CD8-positive, alpha-beta T cell (primary cell): ENCODE measurements at places on chromosomes 4 and X.

GRCh38 chr4:121788896-121789295, 12.2 kb upstream of the EXOSC9 start:
- DNase-seq, result no peak

DNA sequence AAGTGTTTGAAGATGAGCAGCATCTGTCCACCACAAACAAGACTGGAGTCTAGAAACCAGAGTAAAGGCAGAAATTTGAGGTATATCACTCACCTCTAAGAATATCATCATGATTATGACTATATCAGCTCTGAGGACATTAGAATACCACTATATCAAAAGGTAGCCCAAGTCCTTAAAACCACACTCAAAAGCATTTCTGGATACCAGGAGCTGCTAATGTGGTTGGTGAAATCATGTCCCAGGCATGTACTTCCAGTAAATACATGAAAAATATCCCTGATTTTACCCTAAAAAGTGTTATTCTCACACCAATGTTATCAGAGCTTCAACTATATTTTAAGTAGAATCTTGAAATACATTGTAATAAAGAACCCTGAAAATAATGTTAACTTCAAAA, 136.3 kb upstream of the SMAD1 start:
- DNase-seq, result no peak

DNA sequence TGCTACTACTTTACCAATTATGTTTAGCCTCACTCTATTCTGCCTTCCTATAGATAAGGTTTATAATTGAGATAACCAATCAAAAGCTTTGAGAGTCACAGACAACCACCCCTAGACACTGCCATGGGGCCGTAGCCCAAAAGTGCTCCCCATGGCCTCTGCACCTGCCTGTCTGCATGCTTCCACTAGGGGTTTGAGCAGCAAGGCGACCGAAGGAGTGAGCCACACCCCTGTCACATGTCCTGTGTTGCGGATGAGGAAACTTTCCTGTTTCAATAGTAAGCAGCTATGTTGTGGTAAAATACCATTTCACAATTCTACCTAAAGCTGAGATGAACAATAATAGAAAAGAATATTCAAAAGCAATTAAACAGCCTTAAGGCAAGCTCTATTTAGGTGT, 856.0 kb upstream of the FRG1 start:
- DNase-seq, result no peak

GRCh38 chrX:2188330-2188792, 312.4 kb downstream of the DHRSX start:
- DNase-seq, result no peak

DNA sequence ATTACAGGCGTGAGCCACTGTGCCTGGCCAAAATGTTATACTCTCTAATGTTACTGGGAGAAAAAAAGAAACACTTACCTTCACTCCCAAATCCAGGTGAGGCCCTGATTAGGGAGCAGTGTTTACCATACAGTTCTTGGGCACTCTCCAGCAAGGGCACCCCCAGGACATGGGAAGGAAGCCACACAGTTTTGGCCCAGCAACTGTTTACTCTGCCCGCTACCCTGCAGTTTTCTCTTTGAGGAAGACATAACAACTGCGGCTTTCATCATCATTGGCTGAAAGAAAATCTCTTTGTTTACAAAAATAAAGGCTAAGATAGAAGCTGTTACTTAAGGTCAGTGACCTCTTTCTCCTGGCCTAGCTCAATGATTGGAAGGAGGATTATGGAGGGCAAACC, 145.5 kb upstream of the DUSP21 start:
- no peak for DNase-seq

DNA sequence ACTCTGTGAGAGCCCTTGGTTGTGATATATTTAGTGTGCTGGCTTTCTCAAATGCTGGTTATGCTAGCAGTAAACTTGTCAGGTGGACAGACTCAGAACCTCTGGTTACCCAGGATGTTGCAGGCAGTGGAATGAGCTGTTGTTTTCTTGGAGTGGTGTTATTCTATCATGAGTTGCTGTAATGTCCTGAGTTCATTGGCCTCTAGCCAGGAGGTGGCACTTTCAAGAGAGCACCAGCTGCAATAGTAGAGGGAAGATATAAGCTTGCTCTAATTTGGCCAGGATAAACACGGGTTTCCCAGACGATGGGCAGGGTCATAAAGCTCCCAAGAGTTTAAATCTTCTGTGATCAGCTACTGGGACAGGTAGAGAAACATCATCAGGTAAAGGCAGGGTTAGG, 95.0 kb upstream of the UBQLN2 start:
- no peak for DNase-seq

DNA sequence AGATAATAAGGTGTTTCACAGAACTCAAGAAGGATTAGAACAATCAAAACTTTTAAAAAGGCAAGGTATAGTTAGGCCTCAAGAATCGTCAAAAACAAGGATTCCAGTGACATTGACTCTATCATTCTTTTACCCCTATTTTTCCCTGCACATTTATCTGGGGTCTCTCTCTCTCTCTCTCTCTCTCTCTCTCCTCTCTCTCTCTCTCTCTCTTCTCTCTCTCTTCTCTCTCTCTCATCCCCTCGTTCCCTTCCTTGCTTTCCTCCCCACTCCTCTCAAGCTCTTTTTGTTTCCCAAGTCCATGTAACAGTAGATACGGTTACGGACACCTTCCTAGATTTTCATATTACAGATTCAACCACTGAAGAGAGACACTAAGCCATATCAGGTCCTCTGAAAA, 3.2 kb upstream of the TMLHE start:
- DNase-seq, result no peak

- no peak for DNase-seq
Observed at GRCh38 chr4:83251447-83251830, 33.2 kb downstream of the COQ2 start.

GRCh38 chrX:134013092-134013497, 27.7 kb upstream of the GPC3 start:
- DNase-seq, result no peak

GRCh38 chrX:114619874-114620273, 36.0 kb downstream of the HTR2C start:
- DNase-seq, result no peak

- no peak for DNase-seq
Observed at GRCh38 chrX:119648421-119648775, 42.2 kb upstream of the NKRF start.

DNA sequence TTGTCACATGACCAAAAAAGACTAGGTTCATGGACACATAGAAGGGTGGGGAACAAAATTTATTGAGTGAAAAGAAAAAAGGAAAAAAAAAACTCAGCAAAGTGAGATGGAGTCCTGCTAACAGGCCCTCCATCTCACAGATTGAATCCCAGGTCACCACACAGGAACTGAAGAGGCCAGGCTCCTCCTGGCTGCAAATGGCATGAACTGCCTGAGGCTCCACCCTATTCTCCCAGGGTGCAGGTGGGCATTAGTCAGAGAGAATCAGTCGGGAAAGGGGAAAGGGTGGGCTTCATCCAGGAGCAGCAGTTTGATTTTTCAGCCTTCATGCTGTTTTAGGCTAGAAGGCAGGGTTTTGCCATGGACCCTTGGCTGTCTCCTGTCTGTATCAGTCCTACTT, 128.5 kb upstream of the GRID2 start:
- DNase-seq, result no peak

- DNase-seq, result no peak
Observed at GRCh38 chr4:182242787-182243186, 415 bp upstream of the TENM3 start.

DNA sequence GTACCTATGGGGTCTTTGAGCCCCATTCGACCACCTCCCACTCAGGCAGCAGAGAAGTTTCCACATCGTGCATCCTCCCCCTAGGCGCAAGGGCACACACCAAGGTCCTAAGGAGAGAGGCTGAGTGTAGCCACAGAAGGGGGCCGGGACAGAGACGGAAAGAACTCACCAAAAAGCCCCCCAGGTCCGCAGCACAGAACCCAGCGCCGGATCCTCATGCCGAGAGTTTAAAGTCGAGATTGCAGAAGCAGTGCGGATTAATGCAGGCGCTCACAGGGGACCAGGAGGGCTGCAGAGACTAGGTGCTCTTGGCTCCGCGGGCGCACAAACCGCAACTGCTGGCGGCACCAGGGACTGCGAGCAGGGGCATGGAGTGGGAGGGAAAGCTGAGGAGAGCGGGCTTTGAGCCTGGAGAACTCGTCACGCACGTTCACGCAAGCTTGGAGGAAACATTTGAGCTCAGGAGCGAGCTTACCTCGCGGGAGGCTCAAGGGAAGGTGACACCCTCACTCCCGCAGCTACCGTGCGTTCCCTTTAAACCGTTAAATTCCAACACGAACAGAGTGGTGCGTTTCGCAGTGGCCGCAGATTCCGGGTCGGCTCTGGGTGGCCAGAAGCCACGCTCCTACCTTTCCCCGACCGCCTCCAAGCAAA, 8.5 kb downstream of the NKX3-2 start:
- no peak for DNase-seq

- DNase-seq, result no peak
Observed at GRCh38 chrX:81201071-81201470, 642 bp downstream of the HMGN5 start.
